ENCODE measurements at places on chromosomes 3 and 15. TPM values are rescaled to one million over a fixed set of nuclear protein-coding genes. Genes with fewer than 3 reads are reported as not detected.

Gene CPLX3
- total RNA-seq = not detected

Gene KIF23
- total RNA-seq = 9.7 TPM

Gene LIPC
- total RNA-seq = 1.3 TPM

Gene XYLB
- 3.1 TPM for total RNA-seq

Gene CYP1A1
- 0.71 TPM for total RNA-seq

Gene STRA6
- 8.5 TPM for total RNA-seq

Gene KCNH8
- not detected for total RNA-seq

Gene KBTBD13
- not detected for total RNA-seq

Gene ANKRD63
- total RNA-seq = not detected

Gene MYL3
- total RNA-seq = not detected

Gene SH3GL3
- 0.18 TPM for total RNA-seq

Gene DENND6A
- 11.7 TPM for total RNA-seq

Gene SLC22A14
- under 0.01 TPM for total RNA-seq

Gene C3orf22
- total RNA-seq = not detected

Gene CMTM8
- total RNA-seq = not detected

Gene VIPR1
- total RNA-seq = not detected

Gene ACKR2
- 0.28 TPM for total RNA-seq

Gene HYKK
- total RNA-seq = 2.1 TPM

Gene FMN1
- total RNA-seq = 1.0 TPM

Gene CYP1A2
- not detected for total RNA-seq

Gene PAK2
- 23.2 TPM for total RNA-seq

Gene ABI3BP
- total RNA-seq = 1.3 TPM

Gene GRIP2
- 0.55 TPM for total RNA-seq

Gene MESP1
- 0.28 TPM for total RNA-seq

Gene PHLDB2
- total RNA-seq = 57.5 TPM

Gene ARHGEF26
- 2.5 TPM for total RNA-seq

Gene TEX55
- total RNA-seq = not detected

Gene SCG5
- total RNA-seq = 13.7 TPM

Gene GPR15
- not detected for total RNA-seq

Gene EMC7
- 37.3 TPM for total RNA-seq

Gene ALG1L2
- not detected for total RNA-seq

Gene C3orf33
- total RNA-seq = 2.4 TPM

Gene ADAMTS7
- 3.8 TPM for total RNA-seq

Gene AHSG
- not detected for total RNA-seq

Gene RTP3
- not detected for total RNA-seq

Gene FLNB
- 188 TPM for total RNA-seq

Gene RFTN1
- total RNA-seq = 57.5 TPM

Gene GHSR
- not detected for total RNA-seq

Gene ZNF106
- 76.9 TPM for total RNA-seq

Gene GUCA1C
- total RNA-seq = not detected

Gene ZNF774
- 1.1 TPM for total RNA-seq

Gene ECE2
- not detected for total RNA-seq

Gene ACVR2B
- total RNA-seq = 2.2 TPM

Gene NRG4
- total RNA-seq = not detected

Gene EBLN2
- 4.6 TPM for total RNA-seq

Gene CYP8B1
- not detected for total RNA-seq

Gene ITGB5
- total RNA-seq = 358 TPM

Gene MRPS25
- total RNA-seq = 9.7 TPM

Gene SLC12A1
- not detected for total RNA-seq

Gene CACNA2D2
- 0.09 TPM for total RNA-seq

Gene ROPN1
- not detected for total RNA-seq

Gene TIPARP
- total RNA-seq = 36.1 TPM

Gene SCAMP2
- total RNA-seq = 13.5 TPM

Gene A4GNT
- not detected for total RNA-seq

Gene GREM1
- total RNA-seq = 307 TPM

Gene GOLGA8G
- total RNA-seq = under 0.01 TPM

Gene MESP2
- 0.57 TPM for total RNA-seq
